MM.1S (cell line): ENCODE measurements at places on chromosomes 12 and 14.

GRCh38 chr12:48750769-48751356, 34.4 kb upstream of the CCNT1 start:
- DNase-seq, result no peak

DNA sequence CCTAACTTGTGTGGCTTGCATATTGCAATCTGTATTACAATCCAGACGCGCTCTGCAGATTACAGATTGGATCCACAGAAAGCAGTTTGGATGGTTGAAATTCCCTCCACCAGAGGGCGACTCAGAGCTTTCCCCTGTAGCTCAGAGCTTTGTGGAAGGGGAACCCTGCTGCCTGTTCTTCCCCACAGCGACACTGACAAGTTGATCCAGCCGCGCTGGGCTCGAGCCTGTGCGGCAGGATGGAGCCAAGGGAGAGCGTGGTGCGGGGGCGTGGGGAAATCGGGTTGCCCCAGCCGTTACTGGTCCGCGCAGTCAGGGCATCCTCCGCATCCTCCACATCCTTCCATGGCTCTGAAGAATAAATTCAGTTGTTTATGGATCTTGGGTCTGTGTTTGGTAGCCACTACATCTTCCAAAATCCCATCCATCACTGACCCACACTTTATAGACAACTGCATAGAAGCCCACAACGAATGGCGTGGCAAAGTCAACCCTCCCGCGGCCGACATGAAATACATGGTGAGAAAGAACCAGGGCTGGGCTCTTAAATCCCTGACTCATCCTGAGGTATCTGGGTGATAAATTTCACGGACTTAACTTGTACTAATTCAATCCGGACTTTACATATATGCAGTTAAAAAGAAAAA, at the start of gene GLIPR1L1:
Gene GLIPR1L1, plus strand, starts transcription at position 287 of the 647 bp plus-strand sequence. Its CDS starts 59 bp downstream, at position 346.
- peak; percentile 85 for DNase-seq

DNA sequence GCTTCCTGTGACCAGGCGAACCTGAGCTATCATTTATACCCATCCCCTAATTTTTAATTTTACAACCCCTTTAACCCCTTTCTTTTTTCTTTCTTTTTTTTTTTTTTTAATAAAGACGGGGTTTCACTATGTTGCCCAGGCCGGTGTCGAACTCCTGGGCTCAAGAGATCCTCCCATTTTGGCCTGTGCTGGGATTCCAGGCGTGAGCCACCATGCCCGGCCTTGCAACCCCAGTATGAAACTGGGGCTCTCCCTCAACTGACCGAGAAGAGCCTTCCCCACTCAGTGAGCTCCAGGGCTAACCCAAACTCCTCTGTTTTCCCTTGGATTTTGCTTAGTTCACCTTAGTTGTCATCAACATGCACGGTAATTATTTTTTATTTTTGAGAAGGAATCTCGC, 992 bp downstream of the CPSF2 start:
- DNase-seq, result no peak

- no peak for DNase-seq
Observed at GRCh38 chr12:2242216-2242615, 189.4 kb downstream of the CACNA1C start.

DNA sequence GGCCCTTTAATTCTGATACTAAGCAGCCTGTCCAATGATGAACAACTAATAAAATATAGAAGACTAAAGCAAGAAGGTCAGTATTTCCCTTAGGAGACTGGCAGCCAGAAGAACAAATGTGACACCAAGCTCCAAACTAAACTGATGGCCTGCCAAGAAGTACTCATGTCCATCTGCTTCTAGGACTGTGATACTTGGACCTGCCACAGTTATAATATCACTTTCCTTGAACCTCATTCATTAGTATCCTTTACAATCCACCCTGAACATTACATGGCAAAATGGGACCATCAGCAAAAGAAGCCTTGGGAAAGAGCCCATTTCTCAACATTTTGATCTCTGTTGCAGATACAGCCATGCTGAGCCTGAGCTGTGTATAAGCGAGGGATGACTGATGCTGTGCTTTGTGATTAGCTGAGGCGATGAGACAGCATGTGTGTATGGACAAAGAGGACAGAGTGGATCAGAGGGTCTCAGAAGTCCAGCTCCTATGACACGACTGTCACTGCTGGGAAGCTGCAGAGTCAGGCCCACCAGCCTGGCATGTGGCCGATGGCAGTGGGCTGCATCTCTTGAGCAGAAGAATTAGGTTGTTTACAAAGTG, 73.9 kb downstream of the TGFB3 start:
- no peak for DNase-seq

GRCh38 chr12:104154806-104155205, 16.8 kb upstream of the NFYB start:
- no peak for DNase-seq

DNA sequence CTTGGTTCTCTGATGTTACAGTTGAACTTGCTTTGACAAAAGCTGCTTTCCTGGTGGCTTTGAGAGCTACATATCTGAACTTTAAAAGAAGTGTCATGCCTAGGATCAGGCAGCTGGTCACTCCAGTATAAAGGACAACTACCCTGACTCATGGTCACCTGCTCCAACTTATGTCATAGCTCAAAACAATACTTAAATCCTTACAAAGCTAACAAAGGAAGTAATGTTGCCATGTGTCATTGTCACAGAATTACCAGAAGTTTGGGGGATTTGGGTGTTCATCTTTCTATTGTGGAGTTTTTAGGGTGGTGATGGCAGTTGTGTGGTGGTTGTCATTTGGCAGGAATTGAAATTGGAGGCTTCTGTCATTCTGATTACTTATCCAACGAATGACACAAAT, 1.8 kb upstream of the TCP11L2 start:
- DNase-seq, result no peak
